ENCODE measurements at places on chromosomes 6 and 20. TPM values are rescaled to one million over a fixed set of nuclear protein-coding genes. Genes with fewer than 3 reads are reported as not detected.

Gene AIF1
- total RNA-seq, result not detected

Gene IL20RA
- not detected for total RNA-seq

Gene DPPA5
- total RNA-seq, result not detected

Gene SAMD5
- 0.39 TPM for total RNA-seq

Gene GHRH
- not detected for total RNA-seq

Gene HLA-DPA1
- not detected for total RNA-seq

Gene SMOC2
- 0.03 TPM for total RNA-seq

Gene SLC4A11
- 13.0 TPM for total RNA-seq

Gene BTNL2
- not detected for total RNA-seq

Gene SYCP2L
- 1.9 TPM for total RNA-seq

Gene ISM1
- total RNA-seq, result 0.12 TPM

Gene CNR1
- total RNA-seq, result 2.4 TPM

Gene MYBL2
- total RNA-seq, result 77.2 TPM

Gene DYNLT1
- 111 TPM for total RNA-seq

Gene TMEM14A
- 40.0 TPM for total RNA-seq

Gene OPN5
- total RNA-seq, result not detected

Gene GFOD1
- 1.3 TPM for total RNA-seq

Gene CST7
- total RNA-seq, result not detected

Gene LINC00237
- not detected for total RNA-seq

Gene HCRTR2
- not detected for total RNA-seq

Gene TUBB2A
- 99.8 TPM for total RNA-seq

Gene ADGRG6
- total RNA-seq, result 47.7 TPM

Gene SIRPD
- total RNA-seq, result not detected

Gene SAMD10
- 0.05 TPM for total RNA-seq

Gene PXDC1
- total RNA-seq, result 21.5 TPM

Gene STMND1
- total RNA-seq, result not detected

Gene SALL4
- total RNA-seq, result 1.4 TPM

Gene DLK2
- 9.0 TPM for total RNA-seq

Gene RSPO3
- total RNA-seq, result 63.8 TPM

Gene HS3ST5
- not detected for total RNA-seq

Gene LYRM4
- total RNA-seq, result 36.2 TPM

Gene OXT
- not detected for total RNA-seq

Measured in A549 treated with AZD2906 at 1 μM for 4 hours (cell line).